Right kidney (tissue), 9 donors: ENCODE measurements at places on chromosomes 3 and 15.

DNA sequence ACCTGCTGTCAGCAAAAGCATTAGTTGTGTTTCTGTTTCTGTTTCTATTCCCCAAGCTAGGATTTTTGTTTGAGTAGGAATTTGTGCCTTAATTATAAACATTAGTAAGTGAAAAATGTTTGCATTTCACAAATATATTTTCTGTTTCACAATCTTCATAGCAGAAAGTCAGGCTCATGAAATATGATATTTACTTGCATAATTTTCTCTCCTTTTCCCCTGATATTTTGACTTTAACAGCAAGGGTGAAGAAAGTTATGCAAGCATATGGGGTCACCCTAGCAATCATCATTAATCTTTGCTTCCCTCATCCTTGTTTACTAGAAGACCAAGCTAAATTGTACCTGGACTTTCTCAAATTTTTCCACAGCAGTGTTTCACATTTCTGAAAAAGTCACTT is 140.3 kb upstream of the SEMA6D start:
- DNase-seq: no peak

DNA sequence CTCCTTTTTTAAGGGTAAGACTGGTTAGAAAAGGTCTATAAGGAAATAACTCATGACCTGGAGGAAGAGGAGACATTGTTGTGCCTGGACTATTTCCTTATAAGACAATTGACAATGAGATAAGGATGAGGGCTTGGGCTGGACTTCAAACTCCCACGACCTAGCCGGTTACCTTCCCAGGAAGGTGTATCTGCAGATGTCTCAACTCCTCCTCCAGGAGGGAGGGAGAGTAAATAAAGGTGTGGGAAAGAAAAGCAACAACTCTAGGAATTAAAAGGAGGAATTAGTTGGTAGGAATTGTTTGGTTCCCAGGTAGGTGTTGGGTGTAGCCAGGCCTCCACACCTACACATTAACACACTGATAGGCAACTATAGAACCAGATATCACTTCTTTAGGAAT is 97.8 kb upstream of the TBL1XR1 start:
- no peak for DNase-seq

- no peak for DNase-seq
Observed at GRCh38 chr3:72340476-72341379, 507.5 kb downstream of the SHQ1 start.

DNA sequence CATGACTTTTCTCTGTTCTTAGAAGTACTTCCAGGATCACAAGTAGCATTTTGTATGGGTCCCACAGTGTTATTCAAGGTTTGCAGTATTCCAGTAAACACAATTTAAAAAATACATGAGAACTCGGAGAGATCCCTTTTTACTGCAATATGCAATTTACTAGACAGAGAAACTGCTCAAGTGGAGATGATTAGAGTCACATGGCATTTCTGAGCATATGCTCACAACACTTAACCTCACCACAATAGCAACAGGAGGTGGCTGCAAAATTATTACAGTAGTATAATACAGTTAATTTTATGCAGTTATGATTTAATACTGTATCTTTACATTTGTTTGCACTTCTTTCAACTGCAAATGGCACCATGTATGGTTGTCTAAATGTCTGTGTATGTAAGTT is 87.5 kb downstream of the PIK3CB start:
- no peak for DNase-seq

DNA sequence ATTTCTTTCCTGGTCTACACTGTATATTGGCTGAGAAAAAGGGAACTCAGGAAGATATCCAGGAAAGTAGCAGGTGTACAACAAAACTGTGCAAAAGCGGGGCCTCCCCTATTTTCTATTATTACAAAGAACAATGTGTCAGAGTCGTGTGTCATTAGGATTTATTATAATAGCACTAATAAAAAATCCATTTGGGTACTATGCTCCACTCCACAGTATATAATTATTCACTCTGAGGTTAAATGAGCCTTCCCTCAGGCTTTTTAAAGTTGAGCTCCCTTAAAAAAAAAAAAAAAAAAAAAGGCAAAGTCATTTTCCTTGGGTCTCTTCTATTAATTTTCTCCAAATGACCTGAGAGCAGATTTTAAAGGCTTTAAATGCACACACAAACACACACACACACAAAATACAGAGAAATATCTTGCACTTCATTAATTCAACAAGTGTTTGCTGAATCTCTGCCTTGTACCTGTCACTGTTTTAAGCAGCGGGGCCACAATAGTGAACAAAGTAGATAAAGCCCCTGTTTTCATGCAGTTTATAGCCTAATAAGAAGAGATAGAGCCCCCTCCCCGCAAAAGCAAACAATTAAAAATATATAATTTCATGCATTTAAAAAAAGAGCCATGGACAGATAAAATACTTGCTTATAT is 1.3 kb upstream of the DPP8 start:
- no peak for DNase-seq

DNA sequence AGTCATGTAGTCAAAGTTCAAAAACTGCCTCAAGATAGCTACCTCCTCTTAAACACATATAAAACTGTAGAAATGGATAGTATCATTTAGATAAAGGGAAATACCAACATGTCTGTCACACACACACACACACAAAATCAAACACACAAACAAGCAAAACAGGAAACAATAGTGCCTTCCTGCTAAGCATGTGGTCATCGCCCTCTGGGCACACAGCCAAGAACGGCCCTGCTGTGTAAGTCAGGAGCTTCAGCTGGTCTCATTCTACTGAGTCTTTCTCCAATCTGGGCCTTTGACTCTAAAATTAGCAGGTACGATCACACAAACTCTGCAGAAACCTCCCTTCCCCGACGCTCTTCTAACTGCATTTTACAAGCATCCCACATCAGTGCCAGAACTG is 272.2 kb upstream of the CHRNA7 start:
- DNase-seq: no peak

DNA sequence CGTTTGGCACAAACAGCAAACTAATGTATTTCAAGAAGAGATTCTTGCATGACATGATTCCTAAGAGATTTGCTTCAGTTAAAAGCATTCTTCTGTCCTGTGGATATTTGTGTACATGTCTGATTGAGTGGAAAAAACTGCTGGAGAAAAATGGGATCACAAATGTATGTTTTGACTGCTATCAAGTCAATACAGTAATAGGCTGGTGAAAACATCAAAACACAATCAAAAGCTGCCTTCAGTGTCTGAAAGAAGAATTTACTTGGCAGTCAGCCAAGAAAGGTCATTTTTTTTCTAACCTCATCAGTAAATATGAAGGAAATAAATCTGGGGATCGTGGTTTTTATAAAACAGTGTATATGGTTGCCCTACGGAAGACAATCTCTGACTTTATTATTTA is 1214.8 kb downstream of the NSUN3 start:
- DNase-seq: no peak

DNA sequence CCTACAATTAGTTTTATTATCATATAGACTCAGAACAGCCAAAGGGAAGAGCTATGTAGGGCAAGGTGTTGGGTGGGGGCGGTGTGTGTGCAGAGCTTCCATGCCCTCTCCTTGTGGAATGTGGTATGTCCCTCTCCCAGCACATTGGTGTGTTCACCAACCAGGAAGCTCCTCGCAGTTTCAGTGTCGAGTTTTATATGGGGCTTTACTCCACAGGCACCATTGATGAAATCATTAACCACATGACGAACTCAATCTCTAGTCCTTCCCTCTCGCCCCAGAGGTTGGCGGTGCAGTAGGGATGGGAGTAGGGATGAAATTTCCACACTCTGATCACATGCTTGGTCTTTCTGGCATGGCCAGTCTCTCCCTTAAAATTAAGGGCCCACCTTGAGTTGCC is 13.6 kb upstream of the SRP14 start:
- no peak for DNase-seq

DNA sequence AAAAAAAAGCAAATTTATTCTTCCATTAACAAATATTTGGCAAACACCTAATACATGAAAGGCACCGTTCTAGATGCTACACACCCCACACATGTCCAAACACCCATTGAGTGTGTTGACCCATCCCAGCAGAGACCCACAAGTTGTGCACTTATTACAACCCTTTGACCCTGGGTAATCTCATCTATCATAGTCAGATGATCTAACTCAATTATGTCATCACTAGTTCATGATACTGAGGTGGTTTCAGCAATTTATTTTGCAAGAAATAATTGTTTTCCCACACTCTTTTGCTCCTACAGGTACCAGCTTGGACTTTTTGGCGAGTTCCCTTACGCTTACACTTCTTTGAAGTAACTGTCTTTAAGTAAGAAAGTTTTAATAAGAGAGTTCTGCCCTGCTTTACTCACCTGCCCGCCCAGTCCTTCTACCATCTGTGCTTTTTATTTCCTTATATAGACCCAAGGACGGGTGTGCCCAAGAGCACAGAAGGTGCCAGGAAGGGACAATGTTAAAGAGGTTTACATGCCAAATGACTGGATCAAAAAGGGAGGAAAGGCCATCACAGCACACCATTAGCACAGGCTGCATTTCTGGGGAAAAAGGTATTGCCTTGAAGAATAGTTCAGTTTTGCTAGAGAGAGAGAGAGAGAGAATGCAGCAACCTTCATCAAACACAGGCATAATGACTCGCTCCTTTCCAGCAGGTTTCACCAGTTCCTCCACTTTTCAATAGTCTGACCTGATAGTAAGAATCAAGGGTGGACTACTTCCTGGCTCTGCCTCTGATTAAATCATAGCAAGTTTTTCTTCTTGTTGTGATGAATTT is 54.5 kb upstream of the ATP11B start:
- DNase-seq: no peak
